ENCODE measurements at places on chromosomes 6 and 20.
A peak's percentile ranks its signal among the peaks of the same experiment; 100 is the strongest.

DNA sequence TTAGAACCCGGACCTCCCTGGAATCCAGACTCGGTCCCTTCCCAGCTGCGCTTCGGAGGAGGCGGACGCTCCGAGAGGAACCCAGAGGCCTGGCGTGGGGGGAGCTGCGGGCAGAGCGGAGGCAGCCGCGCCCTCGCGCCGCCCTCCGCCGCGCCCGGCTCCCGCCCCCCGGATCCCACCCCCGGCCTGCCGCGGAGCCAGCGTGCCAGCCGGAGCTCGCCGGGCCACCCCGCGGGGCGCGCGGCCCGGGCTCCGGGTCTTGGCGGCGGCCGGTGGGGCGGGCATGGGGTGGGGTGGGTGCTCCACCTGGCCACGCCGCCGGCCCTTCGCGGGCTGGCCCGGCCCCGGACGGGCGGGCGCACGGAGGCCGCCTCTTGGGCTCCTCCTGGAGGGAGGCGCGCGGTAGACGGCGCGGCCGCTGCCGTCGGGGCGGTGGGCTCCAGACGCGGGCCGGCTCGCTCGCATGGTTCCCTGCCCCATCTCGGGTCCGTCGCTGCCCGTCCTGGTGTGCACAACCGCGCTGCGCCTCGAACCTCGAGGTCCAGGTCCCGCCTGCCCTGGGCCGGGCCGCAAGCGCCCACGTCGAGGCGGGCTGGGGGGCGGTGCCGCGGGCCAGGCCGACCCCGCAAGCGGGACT, 592 bp upstream of the CDYL start:
- peak overlapping the region; percentile 45 for H3K27ac ChIP-seq
- peak; percentile 59 for DNase-seq
- no peaks in the 10 kb centered on the region for H3K4me1 ChIP-seq
- H3K36me3 ChIP-seq: no peaks in the 10 kb centered on the region

- no peaks in the 10 kb centered on the region for H3K27me3 ChIP-seq
- no peak overlapping the region for H3K4me3 ChIP-seq
- no peak for DNase-seq
- peaks cover 29% of the 10 kb centered on the region for H3K4me1 ChIP-seq
- peaks cover 10% of the 10 kb centered on the region for H3K36me3 ChIP-seq
Observed at GRCh38 chr6:42295677-42296076, 78.0 kb upstream of the MRPS10 start.

DNA sequence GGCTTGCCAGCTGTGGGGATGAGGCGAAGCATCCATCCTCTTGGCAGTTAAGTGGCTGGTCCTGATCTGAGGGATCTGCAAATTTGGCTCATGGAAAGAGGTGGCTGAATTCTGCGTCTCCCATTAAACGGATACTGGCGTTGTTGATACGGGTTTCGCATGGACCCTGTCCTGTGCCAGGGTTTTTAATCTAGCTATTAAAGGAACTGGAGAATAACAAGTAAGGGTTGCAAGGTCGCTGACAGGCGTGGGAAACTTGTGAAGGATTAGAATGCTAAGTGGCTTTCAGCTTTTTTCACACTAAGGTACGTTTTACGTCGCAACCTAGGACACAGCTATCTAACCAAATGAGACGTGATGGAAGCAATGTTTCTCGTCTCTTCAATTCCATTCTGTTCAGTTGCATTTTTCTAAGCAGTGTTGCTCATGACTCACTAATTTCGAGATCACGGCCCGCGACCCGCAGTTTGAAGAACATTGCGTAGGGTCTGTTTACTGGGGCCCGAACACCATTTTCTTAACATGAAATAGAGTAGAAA, 852 bp downstream of the GMNN start:
- peaks cover 8% of the 10 kb centered on the region for H3K4me1 ChIP-seq
- H3K4me3 ChIP-seq: peak overlapping the region; percentile 87
- no peaks in the 10 kb centered on the region for H3K36me3 ChIP-seq
- peak; percentile 70 for DNase-seq
- no peaks in the 10 kb centered on the region for H3K27me3 ChIP-seq
- H3K27ac ChIP-seq: peak overlapping the region; percentile 71

GRCh38 chr6:70028246-70028645, 161.9 kb downstream of the COL19A1 start:
- DNase-seq: no peak
- H3K36me3 ChIP-seq: no peaks in the 10 kb centered on the region
- no peaks in the 10 kb centered on the region for H3K27me3 ChIP-seq

GRCh38 chr6:166470863-166471410, 88.2 kb upstream of the MPC1 start:
- peaks cover 2% of the 10 kb centered on the region for H3K4me1 ChIP-seq
- H3K4me3 ChIP-seq: no peak overlapping the region
- H3K27ac ChIP-seq: no peak overlapping the region
- peaks cover 37% of the 10 kb centered on the region for H3K36me3 ChIP-seq
- H3K27me3 ChIP-seq: no peaks in the 10 kb centered on the region
- no peak for DNase-seq

- peaks cover 27% of the 10 kb centered on the region for H3K4me1 ChIP-seq
- H3K4me3 ChIP-seq: peak overlapping the region; percentile 89
- H3K36me3 ChIP-seq: peaks cover 46% of the 10 kb centered on the region
- DNase-seq: peak; percentile 68
- no peaks in the 10 kb centered on the region for H3K27me3 ChIP-seq
Observed at GRCh38 chr20:36544134-36545018, 3.1 kb downstream of the MYL9 start.

DNA sequence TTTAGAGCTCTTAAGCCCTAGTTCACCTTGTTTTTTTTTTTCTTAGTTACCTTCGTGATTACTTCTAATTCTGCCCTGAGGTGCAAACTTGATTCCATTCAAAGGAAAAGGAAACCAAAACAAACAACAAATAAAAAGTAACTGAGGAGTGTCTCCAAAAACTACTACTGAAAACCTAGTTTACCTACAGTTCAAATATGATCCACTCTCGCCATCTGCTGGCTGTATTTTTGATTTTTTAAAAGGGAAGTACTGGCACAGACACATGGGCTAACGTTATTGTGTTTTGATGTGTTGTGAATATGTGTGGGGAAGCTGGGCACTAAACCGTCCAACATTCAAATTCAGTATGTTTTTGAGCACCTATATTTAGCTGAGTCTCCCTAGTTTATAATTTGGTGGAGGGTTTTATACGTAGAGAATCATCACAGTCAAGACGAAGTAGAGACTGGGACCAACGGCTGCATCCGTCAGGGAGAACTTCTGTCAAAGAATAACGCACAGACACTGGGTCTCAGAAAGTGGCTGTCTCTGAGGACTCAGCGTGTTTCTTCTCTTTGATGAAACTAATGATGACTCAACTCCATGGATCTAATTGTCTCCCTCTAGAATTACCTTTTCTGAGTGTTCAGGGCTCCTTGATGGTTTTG, 373.5 kb upstream of the BTBD3 start:
- peak; percentile 75 for DNase-seq
- peaks cover 4% of the 10 kb centered on the region for H3K27me3 ChIP-seq
- no peak overlapping the region for H3K27ac ChIP-seq
- H3K4me3 ChIP-seq: no peak overlapping the region

GRCh38 chr6:139449611-139450000, 75.2 kb upstream of the CITED2 start:
- no peaks in the 10 kb centered on the region for H3K27me3 ChIP-seq
- no peak overlapping the region for H3K4me3 ChIP-seq
- no peaks in the 10 kb centered on the region for H3K36me3 ChIP-seq
- peak; percentile 55 for DNase-seq
- H3K27ac ChIP-seq: no peak overlapping the region

- no peaks in the 10 kb centered on the region for H3K27me3 ChIP-seq
- H3K4me1 ChIP-seq: peaks cover 4% of the 10 kb centered on the region
- H3K27ac ChIP-seq: no peak overlapping the region
- no peak for DNase-seq
Observed at GRCh38 chr20:25203871-25204320, 8.4 kb downstream of the ENTPD6 start.

GRCh38 chr6:12962987-12963386, 246.4 kb downstream of the PHACTR1 start:
- peaks cover 2% of the 10 kb centered on the region for H3K27me3 ChIP-seq
- H3K4me3 ChIP-seq: no peak overlapping the region
- no peak overlapping the region for H3K27ac ChIP-seq
- no peaks in the 10 kb centered on the region for H3K36me3 ChIP-seq
- no peak for DNase-seq

DNA sequence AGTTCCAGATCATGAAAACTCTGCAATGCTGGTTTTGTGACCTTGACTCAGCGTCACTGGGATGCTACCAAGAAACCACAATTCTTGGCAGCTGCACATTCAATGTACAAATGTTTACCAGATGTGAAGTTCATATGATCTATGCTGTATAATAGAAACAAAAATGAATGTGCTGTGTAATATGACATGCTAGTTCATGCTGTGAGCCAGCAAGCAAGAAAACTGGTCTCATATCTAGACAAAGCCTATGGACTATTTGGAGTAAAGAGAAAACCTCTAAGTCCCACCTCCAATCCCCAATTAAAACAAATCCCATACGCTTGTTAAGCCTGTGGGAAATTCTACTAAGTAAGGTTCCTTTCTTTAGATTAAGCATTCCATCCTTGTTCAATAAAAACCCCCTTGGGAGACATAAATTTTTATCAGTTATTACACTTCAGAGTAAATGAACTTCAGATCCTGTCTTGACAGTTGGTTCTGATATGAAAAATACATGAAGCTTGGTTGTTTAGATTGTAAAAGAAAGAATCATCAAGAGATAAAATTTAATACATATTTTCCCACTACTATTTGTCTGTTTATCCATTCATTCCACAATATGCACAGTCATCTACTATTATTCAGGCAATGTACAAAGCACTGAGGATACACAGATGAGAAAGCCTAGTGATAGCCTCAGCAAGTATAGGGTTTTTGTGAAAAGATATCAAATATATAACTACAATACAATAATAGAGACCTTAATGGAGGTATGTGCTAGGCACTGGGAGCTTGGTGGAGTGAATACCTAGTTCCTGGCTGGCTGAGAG, 20.1 kb downstream of the COL21A1 start:
- no peak overlapping the region for H3K4me3 ChIP-seq
- no peaks in the 10 kb centered on the region for H3K36me3 ChIP-seq
- H3K27me3 ChIP-seq: no peaks in the 10 kb centered on the region
- DNase-seq: peak; percentile 46

GRCh38 chr6:93418408-93419303, 703 bp downstream of the EPHA7 start:
- peak overlapping the region; percentile 32 for H3K4me3 ChIP-seq
- no peak overlapping the region for H3K27ac ChIP-seq
- no peaks in the 10 kb centered on the region for H3K4me1 ChIP-seq

GRCh38 chr20:46557231-46557956, 6.9 kb upstream of the OCSTAMP start:
- H3K4me3 ChIP-seq: no peak overlapping the region
- H3K4me1 ChIP-seq: peaks cover 1% of the 10 kb centered on the region
- DNase-seq: peak; percentile 60
- no peak overlapping the region for H3K27ac ChIP-seq
- H3K27me3 ChIP-seq: no peaks in the 10 kb centered on the region

- H3K36me3 ChIP-seq: peaks cover 31% of the 10 kb centered on the region
- no peak overlapping the region for H3K4me3 ChIP-seq
- peak overlapping the region; percentile 31 for H3K27ac ChIP-seq
Observed at GRCh38 chr20:17662333-17663039, 19.6 kb downstream of the RRBP1 start.

Measured in IMR-90 (cell line).